ENCODE measurements at places on chromosomes 12 and 14.
A peak's percentile ranks its signal among the peaks of the same experiment; 100 is the strongest.

- DNase-seq = no peak
Measured at GRCh38 chr14:35387219-35387618, 17.3 kb downstream of the NFKBIA start.

- no peak for DNase-seq
Measured at GRCh38 chr14:33740531-33740930, 210.3 kb downstream of the EGLN3 start.

GRCh38 chr12:76713130-76713529, 50.8 kb upstream of the ZDHHC17 start:
- no peak for DNase-seq

GRCh38 chr14:70653662-70654061, 11.9 kb downstream of the TTC9 start:
- no peak for DNase-seq

DNA sequence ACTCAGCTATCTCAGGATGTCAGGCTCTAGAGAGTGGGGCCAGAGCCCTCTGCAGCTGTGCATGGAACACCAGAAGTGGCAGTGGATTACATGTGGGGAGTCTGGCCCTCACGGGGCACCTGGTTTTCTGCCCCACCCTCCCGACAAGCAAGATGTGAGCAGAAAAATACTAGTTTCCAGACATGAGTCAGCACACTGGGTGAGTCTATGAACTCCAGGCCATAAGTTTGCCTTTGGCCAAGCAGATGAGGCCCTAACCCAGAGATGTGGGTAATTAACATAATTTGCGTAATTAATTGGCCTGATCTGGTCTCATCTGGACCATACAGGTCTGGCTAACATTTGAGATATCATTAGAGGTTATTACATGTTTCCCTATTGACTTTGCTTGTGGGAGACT, 37.7 kb upstream of the SLC24A4 start:
- no peak for DNase-seq

DNA sequence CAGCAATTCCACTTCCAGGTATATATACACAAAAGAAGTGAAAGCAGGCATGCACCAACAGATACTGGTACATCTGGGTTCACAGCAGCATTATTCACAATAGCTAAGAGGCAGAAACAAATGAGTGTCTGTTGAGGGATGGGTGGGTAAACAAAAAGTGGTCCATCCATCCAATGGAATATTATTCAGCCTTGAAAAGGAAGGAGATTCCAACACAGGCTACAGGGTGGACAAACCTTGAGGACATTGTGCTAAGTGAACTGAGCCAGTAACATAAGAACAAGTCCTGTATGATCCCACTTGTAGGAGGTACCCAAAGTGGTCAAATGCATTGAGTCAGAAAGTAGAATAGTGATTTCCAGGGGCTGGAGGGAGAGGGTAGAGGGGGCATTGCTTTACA, 27.6 kb upstream of the BEGAIN start:
- no peak for DNase-seq

GRCh38 chr12:3646561-3647241, 106.2 kb downstream of the CRACR2A start:
- no peak for DNase-seq

GRCh38 chr14:90062822-90063539, 1.2 kb downstream of the KCNK13 start:
- DNase-seq = no peak

DNA sequence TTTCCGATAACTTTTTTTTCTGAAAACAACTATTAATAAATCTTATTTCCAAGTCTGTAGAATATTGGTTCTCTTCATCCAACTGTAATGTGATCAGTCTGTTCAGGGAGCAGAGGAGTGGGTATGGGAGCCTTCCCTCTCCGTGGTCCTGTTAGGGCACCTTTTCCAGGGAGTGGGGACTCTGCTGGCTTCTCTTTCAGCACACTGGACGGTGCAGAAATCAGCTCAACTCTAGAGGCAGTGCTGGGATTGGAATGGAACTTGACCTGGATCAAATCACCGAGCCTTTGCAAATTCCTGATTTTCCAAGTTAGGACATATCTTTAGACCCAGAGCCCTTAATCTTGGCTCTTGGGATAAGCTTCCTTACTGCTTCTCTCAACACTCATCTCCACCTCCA, 630.4 kb downstream of the DIO2 start:
- no peak for DNase-seq

GRCh38 chr14:69876221-69876847, 2.9 kb upstream of the SMOC1 start:
- DNase-seq = no peak

- no peak for DNase-seq
Measured at GRCh38 chr14:100709289-100710284, 17.1 kb upstream of the DLK1 start.

- DNase-seq = no peak
Measured at GRCh38 chr12:66516561-66516960, 162.3 kb downstream of the GRIP1 start.

- DNase-seq = no peak
Measured at GRCh38 chr12:97767347-97767746, 304.7 kb downstream of the RMST start.

GRCh38 chr12:16833376-16834015, 227.5 kb upstream of the LMO3 start:
- no peak for DNase-seq

DNA sequence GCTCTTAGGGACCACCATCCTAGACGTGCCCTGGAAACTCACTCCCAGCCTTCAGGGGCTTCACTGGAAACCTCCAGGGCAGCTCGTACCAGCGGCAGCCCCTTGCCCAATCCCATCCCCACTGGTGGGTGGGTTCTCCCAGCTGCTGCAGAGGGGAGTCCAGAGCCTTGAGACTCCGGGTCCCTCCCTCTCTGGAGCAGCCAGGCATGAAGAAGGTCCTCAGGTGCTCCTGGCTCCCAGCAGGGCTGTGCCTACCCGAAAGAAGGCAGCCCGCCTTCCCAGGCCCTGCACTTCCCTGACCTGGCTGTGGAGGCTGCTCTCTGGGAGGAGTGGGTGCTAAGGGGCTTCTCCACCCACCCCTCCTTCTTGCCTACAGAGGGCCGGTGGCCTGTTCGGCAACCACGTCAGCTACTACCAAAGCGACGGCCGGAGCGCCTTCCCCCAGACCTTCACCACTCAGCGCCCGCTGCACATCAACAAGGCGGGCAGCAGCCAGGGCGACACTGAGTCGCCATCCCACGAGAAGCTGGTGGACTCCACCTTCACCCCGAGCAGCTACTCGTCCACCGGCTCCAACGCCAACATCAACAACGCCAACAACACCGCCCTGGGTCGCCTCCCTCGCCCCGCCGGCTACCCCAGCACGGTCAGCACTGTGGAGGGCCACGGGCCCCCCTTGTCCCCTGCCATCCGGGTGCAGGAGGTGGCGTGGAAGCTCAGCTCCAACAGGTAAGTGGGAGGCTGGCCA, 115.5 kb upstream of the FKBP4 start:
- DNase-seq = no peak

GRCh38 chr14:97719931-97720330, 922.7 kb downstream of the VRK1 start:
- no peak for DNase-seq

- DNase-seq = no peak
Measured at GRCh38 chr12:97938031-97938430, 475.4 kb downstream of the RMST start.

GRCh38 chr14:87687420-87687819, 305.6 kb downstream of the GALC start:
- no peak for DNase-seq

- DNase-seq = no peak
Measured at GRCh38 chr14:77195766-77196165, 14.2 kb downstream of the TMEM63C start.

- DNase-seq = no peak
Measured at GRCh38 chr12:31634620-31635019, 24.9 kb upstream of the ETFBKMT start.

DNA sequence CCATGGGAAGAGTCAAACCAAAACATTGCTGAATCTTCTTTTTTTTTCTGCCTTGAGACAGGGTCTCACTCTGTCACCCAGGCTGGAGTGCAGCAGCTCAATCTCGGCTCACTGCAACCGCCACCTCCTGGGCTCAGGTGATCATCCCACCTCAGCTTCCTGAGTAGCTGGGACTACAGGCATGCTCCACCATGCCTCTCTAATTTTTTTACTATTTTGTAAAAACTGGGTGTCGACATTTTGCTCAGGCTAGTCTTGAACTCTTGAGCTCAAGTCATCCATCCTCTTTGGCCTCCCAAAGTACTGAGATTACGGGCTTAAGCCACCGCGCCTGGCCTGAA, 1.5 kb upstream of the KRT75 start:
- DNase-seq = no peak

DNA sequence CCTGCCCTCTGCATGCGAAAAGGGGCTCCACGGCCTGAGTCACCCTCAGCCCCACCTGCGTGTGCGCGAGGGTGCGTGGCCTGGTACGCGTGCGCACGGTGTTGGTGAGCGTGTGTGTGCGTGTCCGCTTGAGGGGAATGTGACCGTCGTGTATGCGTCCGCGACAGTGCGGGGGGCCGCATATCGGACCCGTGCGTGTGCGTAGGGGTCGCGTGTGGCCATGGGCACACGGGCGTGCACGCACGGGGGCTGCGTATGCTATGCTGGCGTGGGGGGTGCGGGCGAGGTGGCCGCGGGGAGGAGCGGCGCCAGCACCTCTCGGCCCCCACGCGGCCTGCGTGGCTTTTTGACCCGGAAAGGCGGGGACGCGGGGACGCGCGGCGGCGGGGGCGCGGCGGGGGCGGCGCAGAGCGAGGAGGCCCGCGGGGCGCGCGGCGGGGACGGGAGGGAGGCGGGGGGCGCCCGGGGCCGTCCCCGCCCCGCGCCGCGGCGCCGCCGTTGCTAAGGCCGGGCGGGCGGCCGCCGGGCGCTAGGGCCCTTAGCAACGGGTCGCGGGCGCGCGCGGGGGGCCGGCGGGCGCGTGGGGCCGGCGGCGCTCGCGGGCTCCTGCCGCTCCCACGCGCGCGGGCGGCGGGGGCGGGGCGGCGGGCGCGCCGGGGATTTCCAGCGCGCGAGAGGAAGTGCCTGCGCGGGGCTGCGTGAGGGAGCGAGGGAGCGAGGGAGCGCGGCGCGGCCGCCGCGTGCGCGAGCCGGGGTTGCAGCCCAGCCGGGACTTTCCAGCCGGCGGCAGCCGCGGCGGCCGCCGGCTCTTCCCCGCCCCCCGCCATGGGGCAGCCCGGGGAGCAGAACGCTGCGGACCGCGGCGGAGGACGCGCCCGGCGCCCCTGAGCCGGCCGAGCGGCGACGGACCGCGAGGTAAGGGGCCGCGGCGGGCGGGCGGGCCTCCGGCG, at the start of gene TRAF3:
Gene TRAF3, plus strand, starts transcription at position 689 of the 950 bp plus-strand sequence. CDS start 92,753 bp downstream, outside the sequence.
- DNase-seq = peak; percentile 44

- no peak for DNase-seq
Measured at GRCh38 chr12:47881826-47882427, 22.9 kb downstream of the VDR start.

DNA sequence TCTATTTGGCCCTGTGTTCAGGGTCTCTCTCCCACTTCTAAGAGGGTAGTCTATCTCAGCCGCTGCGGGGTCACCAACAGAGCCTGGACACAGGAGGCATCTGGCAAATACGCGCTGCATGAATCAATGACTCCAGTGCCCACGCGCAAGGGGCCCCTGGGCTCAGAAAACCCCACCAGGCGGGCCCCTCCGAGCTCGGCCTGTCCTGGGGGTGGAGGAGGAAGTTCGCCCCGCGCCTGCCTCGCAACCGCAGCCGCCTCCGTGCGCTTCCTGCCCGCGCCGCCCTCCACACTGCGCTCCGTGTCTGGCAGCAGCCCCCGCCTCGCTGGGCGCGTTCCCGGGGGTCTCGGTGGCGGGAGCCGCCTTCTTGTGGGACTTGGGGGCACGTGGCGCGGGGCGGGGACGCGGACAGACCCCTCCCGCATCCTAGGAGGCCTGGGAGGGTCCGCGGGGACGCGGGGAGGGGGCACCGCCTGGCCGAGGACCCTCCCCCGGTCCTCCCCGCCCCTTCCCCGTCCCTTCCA, 811 bp upstream of the FBRSL1 start:
- peak; percentile 43 for DNase-seq

DNA sequence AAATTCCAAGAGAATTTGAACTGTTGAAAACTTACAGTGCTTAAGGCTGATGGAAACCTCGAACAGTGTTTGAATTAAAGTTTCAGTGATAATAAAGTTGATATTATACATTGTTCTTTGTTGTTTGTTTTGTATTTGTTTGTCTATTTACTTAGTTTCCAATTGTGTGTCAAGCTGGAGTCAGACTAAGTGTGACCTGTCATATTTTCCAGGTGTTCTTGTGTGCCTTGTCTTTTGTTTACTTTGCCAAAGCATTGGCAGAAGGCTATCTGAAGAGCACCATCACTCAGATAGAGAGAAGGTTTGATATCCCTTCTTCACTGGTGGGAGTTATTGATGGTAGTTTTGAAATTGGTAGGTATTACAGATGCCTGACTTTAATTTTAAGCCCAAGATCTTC, 6.0 kb downstream of the SLCO1C1 start:
- DNase-seq = no peak

DNA sequence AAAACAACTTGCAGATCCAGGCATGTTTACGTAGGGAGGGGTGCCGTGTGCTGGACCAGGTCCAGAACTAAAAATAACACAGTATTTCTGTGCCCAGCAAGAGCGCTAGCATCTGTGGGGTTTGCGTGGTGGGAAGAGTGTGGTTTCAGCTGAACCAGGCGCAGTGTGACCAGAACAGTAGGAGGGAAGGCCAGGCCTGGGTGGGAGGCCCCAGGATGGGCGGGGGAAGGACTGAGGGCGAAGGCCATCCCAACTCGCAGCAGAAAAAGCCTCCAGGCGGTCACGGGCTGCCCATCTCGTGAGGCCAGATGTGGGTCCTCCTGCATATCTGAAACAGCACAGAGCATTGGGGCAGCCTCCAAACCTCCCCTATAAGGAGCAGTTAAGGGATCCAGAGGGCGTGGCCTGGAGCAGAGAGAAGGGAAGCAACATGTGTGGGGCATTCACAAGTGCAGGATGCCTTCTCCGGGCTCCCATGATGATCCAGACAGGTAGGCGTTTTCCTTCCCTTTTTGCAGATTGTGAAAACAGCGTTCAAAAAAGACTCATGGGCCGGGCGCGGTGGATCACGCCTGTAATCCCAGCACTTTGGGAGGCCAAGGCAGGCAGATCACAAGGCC, 17.8 kb upstream of the CD9 start:
- DNase-seq = no peak

- DNase-seq = no peak
Measured at GRCh38 chr12:41067941-41068645, 120.0 kb upstream of the PDZRN4 start.

GRCh38 chr14:71625891-71626701, 306.1 kb upstream of the RGS6 start:
- no peak for DNase-seq

- no peak for DNase-seq
Measured at GRCh38 chr14:86221000-86221399, 691.1 kb downstream of the FLRT2 start.

- no peak for DNase-seq
Measured at GRCh38 chr12:125528281-125528680, 463.0 kb downstream of the AACS start.

DNA sequence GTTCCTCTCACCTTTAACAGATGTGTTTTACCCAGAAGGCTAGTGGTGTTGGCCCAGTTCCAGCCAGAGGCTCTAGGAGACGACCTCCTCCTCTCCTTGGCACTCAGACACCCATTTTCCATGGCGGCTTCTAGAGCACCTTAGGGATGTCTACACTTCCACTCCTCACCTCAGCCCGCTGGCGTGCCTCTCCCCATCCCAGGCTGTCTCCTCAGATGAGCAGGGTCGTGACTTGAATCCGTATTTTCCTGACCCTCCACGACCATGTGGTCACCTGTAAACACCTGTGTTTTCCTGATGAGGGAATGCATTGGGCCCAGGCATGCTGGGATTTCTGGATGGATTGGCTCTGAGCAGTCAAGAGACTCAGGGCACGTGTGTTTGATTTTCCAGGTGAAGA, 21.8 kb upstream of the RIN3 start:
- no peak for DNase-seq

- no peak for DNase-seq
Measured at GRCh38 chr12:74663958-74664357, 126.3 kb downstream of the ATXN7L3B start.

Measured in activated naive CD4-positive, alpha-beta T cell (primary cell).